ENCODE measurements at places on chromosomes 7 and 10.

DNA sequence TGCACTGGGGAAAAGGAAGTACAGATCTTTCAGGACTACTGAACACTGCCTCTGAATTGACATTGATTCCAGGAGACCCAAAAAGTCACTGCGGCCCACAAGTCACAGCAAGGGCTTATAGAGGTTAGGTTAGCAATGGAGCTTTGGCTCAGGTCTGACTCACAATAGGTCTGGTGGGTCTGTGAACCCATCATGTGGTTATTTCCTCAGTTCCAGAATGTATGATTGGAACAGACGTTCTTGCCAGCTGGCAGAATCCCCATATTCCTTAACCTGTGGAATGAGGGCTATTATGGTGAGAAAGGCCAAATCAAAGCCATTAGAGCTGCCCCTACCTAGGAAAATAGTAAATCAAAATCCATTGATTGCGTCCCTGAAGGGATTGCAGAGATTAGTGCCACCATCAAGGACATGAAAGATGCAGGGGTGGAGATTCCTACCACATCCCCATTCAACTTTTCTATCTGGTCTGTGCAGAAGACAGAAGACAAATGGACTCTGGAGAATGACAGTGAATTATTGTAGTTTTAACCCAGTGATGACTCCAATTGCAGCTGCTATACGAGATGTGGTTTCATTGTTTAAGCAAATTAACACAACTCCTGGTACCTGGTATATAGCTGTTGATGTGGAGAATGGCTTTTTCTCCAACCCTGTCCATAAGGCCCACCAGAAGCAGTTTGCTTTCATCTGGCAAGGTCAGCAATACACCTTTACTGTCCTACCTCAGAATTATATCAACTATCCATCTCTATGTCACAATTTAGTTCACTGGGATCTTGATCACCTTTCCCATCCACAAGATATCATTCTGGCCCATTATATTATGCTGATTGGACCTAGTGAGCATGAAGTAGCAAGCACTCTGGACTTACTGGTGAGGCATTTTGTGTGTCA, 44.5 kb upstream of the PIK3CG start:
- DNase-seq: no peak

GRCh38 chr7:90222811-90223725, 11.5 kb downstream of the STEAP2 start:
- no peak for DNase-seq

DNA sequence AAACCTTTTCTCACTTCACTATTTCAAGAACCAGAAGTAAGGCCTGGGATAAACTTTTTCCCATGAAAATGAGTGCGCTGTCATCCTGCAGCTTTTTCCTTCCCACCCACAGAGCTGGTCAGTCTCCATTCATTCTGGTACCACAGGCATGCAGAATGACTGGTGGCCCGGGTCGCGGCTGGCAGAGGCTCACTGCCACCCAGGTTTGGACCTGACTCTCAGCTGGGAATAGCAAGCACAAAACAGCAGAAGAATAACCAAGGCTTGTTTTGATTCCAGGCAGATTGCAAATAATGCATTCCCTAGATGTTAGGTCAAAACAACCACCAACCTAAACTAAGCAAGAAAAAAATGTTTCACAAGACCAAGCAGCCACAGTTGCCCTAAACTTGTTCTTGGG, 190.5 kb upstream of the NRP1 start:
- DNase-seq: no peak

- no peak for DNase-seq
Observed at GRCh38 chr7:133582766-133583523, 330.1 kb downstream of the EXOC4 start.

GRCh38 chr10:126940670-126941310, 35.6 kb downstream of the DOCK1 start:
- no peak for DNase-seq

DNA sequence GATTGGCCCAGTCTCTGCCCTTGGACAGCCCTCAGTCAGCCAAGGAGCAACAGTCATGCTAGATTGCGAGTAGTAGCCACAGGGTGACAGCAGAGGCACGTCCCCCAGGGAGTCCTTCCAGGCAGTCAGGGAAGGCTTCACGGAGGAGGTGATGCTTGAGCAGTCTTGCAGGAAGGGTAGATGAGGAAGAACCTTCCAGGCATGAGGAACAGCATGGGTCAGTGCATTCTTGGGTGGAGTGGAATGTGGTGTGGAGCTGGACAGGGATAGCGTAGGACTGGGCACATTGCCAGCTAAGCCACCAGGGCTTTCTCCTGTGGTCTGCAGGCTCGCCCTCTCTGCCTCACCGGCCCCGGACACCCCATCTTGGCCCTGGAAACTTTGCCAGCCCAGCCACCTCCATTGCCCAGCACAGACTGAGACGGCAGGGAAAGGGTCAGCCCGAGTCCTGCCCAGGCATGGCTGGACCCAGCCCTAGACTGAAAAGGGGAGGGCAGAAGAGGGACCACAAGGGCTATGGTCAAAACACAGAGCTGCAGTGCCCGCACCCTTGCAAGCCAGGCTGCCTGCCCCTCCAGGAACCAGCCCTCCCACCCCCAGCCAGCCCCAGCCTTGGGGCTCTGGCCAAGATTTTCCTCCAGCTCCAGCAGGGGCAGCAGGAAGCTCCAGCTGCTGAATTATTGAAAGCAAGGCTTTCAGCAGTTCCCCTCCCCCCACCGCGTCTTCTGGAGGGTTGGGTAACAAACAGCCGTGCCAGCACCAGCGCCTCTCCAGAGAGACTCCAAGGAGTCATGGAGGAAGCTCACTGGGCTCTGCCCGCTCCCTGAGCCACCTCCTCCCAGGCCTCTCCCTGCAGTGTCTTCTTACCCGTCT, 18.7 kb downstream of the SRRM3 start:
- no peak for DNase-seq

Measured in stimulated activated CD8-positive, alpha-beta memory T cell treated with anti-CD3 and anti-CD28 coated beads, Interleukin-4, amount 100 ng/mL, for 1 hour (primary cell).